ENCODE measurements at places on chromosomes 13 and 19.

DNA sequence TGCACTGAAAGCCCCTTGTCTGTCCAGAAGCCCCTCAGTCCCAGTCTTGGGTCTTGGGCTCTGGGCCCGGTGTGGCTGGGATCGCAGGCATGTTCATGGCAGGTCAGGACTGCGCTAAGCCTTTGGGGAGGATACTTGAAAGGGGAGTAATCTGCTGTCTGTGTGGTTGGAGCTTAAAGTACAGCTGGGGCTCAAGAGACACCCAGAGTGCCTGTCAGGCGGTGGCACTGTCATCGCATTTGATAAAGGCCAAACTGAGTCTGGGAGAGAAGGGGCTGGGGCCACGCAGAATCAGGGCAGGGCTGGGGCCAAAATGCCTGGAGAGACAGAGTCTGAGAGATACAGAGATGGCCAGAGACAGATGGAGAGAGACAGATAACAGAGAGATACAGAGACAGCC, 4.2 kb upstream of the CILP2 start:
- DNase-seq: no peak

GRCh38 chr19:16601378-16602052, 26.5 kb downstream of the MED26 start:
- DNase-seq: no peak

DNA sequence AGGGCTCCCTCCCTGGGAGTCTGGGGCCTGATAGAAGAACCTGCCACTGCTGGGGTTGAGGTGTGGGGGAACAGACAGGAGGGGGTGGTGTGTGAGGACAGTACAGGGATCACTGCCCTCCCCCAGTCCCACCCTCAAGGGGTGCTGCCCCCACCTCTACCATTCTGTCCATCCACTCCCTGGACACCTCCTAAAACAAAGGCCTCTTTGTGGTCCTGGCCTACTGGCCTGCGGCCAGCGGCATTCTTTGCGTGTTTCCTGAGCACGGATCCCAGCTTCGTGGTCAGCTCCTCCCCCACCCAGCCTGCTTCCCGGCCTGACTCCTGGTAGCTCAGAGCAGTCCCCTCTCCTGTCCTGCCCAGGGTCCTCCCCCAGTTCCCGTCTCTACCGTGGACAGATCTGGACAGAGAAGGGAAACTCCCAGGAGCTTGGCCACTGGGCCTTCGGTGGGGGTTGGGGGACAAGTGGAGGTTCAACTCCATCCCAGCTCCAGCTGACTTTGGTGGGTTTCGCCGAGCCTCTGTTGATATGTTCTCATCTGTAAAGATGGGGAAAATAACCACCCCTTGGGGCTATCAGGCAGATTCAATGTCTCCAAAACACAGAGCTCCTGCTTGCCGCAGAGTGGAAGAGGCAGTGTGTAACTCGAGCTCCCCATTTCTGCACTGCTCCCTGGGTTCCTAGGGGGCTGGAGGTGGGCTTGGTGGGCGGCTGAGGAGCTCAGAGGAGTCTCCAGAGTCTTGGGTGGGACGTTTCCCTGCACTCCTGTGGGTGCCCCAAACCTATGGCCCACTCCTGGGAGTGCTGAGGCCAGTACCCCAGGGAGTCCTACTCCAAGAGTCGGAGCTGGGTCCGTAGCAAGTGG, 48.7 kb downstream of the LYL1 start:
- DNase-seq: no peak

DNA sequence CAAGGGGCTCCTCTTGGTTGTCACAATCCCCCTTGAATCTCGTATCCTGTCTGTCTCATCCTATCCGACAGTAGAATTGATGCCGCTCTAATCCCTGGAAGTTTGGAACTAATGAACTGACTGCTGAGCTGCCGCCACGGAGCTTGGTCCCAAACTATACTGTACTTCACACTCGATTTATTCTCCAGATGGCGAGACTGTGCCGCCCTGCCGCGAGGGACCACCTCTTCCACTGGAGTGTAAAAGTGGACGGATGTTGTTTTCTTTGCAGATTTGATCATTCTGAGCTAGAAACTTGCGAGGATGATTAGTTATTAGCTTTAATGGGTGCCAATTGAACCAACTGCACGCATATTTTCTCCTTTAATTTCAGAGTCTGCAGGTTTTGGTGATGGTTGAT, 117.2 kb downstream of the ZIC5 start:
- no peak for DNase-seq

DNA sequence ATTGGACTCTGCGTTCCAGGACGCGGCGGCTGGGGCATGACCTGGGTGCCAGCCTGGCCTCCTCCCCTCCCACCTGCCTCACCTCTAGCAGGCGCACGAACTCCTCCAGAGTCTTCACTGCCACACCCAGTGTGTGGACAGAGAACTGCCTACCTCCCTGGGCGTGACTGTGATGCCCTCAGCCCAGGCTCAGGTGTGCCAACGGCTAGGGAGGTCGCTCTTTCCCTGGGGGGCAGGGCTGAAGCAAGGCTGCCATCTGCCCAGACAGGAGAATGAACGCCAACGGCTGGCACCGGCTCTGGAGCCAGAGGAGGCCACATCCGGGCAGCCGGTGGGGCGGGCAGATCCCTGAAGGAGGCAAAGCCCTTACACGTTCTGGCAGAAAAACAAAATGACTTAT, 11.3 kb downstream of the NANOS3 start:
- no peak for DNase-seq

DNA sequence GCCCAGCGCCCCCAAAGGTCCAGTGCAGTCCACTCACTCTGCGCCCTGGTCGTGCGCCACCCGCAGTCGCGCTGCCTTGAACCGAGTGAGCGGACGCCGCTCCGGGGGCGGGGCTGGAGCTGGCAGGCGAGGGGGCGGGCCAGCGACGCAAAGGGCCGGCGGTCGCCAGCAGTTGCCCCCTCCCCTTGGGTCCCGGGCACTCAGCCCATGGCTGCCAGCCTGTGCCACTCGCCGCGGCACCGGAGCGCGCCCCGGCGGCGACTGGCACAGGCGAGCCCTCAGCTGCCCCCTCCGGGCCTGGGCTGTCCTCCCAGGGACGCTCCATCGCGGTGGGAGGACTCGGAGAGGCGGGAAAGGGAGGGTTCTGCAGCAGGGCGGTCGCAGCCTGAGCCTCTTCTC, at the start of gene S1PR5:
TSS of gene S1PR5 (minus strand) at position 87 of the 399 bp plus-strand sequence. CDS start 2,436 bp downstream, outside the sequence.
- DNase-seq: no peak

GRCh38 chr19:827710-828321, at the start of gene AZU1:
AZU1 (plus strand) TSS chr19:827837; CDS start chr19:827847, 10 bp downstream.
- DNase-seq: no peak

DNA sequence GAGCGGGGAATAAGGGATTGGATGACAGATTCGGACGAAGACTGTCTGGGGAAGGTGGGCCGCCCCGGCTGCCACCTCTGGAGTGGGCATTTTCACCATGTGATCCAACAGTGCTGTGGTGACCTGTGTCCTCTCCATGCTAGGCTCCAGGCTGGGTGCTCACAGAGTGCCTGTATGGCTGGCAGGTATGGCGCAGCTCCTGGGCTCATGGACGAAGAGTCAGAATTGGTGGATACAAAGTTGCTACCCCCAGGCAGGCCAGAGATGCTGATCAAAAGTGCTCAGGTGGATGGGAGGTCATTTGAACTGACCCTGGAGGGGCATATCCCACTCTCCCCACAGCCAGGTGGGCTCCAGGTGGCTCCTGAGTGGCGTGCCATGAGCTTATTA, 111.3 kb upstream of the UQCRFS1 start:
- DNase-seq: no peak

- DNase-seq: peak; percentile 64
Measured at GRCh38 chr13:91017031-91017668, 330.3 kb upstream of the MIR17HG start.

- no peak for DNase-seq
Measured at GRCh38 chr13:80399340-80400163, 58.6 kb upstream of the SPRY2 start.

- DNase-seq: no peak
Measured at GRCh38 chr13:96844616-96845015, 149.7 kb downstream of the OXGR1 start.

GRCh38 chr13:67045357-67045756, 184.8 kb downstream of the PCDH9 start:
- DNase-seq: no peak

DNA sequence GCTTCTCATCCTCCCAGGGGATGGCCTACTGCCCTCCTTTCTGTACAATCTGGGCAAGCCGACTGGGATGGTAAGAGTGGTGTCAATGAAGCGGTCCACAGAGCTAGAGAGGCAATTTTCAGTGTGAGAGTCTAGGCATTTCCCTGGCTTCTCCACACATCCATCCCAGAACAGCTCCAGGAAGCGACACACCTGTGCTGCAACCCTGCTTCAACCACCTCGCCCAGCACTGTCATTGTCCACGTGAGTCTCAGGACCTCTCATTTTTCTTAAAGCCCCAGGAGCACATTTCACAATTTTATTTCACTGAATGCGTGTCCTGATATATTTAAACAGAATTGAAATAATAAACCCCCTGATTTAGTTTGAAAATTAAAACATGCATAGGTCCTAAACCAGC, 15.5 kb upstream of the UBL3 start:
- DNase-seq: no peak

DNA sequence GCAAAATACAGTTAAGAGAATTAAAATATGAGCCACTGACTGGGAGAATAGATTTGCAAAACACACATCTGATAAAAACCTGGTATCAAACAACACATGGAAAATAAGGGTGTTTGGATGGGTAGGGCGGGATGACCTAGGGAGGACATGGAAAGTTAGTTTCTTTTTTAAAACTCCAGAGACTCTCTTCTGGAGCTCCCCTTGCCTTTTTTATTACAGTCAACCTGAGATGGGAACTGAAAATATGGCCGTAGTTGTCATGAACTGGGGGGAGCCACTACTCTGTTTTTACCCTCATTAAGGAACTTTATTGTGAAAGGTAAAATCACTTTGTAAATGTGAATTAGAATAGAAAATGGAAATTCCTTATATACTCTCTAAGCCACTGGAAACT, 113.0 kb downstream of the ATP11A start:
- no peak for DNase-seq

DNA sequence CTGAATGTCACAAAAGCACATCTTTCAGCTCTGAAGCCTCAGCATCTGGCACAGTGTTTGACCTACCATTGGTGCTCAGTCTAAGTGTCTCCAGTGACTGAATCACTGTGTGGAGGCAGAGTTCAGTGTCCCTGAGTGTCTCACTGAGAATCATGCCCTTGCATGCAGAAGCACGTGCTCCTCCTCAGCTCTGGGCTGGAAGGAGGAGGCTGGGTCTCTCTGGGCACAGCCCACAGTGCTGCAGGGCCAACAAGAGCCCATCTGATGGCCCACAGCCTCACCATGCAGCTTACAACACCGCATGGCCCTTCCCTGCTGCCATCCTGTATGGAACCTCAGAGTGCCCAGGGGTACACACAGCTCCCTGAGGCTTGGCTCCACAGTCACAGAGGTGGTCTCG, 86.1 kb downstream of the TEX26 start:
- DNase-seq: no peak

DNA sequence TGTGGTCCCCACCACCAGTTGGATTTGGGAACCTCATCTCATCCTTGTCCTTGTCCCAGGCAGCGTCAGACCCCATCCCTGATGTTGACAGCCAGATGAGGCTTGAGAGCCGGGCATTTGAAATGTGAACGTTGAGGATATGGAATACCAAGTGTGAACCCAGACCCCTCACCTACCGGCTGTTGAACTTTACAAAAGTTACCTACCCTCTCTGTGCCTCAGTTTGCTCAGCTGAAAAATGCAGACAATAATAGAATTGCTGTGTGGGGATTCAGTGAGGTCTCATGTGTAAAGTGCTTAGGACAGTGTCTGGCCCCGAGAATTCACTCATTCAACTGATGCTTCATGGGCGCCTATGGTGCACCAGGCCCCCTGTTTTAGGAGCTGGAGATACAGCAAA, 693 bp upstream of the SIGLEC14 start:
- DNase-seq: no peak

- no peak for DNase-seq
Measured at GRCh38 chr13:112888238-112889111, 80.5 kb upstream of the MCF2L start.

- DNase-seq: no peak
Measured at GRCh38 chr19:48342841-48343540, 17.6 kb downstream of the EMP3 start.

- DNase-seq: no peak
Measured at GRCh38 chr19:43678512-43679261, 8.7 kb upstream of the PLAUR start.

- DNase-seq: no peak
Measured at GRCh38 chr19:30522341-30522740, 150.2 kb downstream of the ZNF536 start.

- peak; percentile 97 for DNase-seq
Measured at GRCh38 chr19:13150187-13150930, at the start of the genes IER2 and STX10. IER2 (plus strand) TSS chr19:13150411; CDS start chr19:13153187, 2,776 bp downstream. STX10 (minus strand) TSS chr19:13150375; CDS start chr19:13150173, 202 bp downstream.

DNA sequence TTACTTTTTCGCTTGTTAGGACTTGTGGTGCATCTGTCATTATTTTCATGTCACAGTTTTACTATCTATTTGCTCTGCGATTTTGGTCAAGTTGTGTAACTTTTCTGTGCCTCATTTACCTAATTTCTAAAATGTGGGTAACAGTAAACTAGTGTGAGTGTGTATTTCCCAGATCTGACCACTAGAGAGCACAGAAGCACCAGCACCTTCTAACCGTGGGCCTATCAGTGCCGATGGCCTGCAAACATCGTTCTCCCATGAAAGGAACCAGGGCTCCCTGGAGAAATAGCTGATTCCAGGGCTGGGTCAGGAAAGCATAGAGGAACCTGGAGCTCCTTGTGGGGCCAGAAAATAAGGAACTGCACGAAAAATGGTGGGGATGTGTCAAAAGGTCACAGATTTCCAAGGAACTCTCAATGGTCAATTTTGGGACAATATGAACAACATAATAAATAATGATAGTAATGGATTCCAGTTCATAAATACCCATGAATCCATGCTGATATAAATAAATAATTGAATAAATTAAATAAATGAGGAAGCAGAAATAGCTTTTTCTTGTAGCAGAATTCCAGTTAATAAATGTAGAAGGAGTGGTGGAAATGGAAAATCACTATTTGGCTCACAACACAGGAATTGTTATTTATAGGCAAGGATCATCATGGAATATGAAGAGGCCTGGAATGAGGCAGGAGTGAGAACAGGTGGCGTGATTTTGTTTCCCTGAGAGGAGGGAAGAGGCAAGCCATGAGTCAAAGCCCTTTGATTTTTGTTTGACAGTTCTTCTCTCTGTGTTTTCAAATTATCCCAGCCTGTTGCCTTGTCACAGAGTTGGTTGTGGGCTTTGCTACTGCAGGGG, 31.1 kb downstream of the CEACAM8 start:
- DNase-seq: peak; percentile 66

DNA sequence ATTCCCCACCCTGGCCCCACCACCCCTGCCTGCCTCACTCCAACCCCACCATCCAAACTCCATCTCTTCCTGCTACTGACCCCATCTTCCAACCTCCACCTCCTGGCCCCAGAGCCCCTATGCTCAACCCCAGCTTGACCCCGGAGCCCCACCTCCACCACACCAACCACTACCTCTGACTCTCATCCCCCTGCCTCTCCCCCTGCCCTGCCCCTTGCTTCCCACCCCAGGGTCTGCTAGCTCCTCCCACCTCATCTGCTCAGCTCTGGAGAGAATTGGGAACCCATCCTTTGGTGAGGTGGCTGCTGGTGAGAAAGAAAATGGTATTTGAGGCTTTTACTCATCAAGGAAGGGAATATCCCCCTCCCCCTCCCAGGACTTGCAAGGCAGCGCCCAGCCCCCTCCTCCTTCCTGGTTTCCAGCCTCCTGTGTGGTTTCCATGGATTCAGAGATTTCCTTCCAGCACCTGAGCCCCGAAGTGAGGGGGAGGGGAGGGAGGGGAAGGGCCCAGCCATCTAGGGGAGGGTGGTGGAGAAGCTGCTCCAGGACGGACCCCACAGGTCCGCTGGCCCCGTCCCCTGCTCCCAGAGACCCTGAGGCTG, 11.4 kb upstream of the PEPD start:
- DNase-seq: no peak

- no peak for DNase-seq
Measured at GRCh38 chr13:51158880-51159518, 47.9 kb upstream of the C13orf42 start.

- DNase-seq: no peak
Measured at GRCh38 chr13:68584776-68585175, 1354.6 kb upstream of the PCDH9 start.

Data from GM20000 (cell line).